ENCODE measurements at places on chromosomes 7 and 10. TPM values are rescaled to one million over a fixed set of nuclear protein-coding genes. Genes with fewer than 3 reads are reported as not detected.
A peak's percentile ranks its signal among the peaks of the same experiment; 100 is the strongest.

DNA sequence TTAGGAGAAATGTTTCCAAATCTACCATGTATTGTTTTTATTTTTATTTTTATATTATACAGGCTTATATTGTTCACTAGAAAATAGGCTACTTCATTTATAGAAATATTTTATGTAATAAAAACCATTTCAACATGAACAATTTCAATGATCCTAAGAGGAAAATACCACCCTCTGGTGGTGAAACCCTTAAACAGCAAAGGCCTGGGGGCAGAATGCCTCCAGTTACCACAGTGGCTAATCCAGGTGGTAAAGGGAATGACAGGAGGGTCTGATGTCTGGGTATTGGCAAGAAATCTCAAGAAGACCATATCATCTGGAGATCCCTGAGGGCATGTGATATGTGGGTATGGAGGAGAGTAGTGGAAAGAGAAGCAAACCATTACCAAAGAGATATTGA, 19.3 kb downstream of the MACC1 start:
- no peak for DNase-seq

GRCh38 chr10:86446987-86447386, 74.6 kb downstream of the WAPL start:
- DNase-seq, result no peak

The VAX1 gene
- total RNA-seq, result not detected

- peak; percentile 34 for DNase-seq
Measured at GRCh38 chr7:2032030-2032875, 200.5 kb downstream of the MAD1L1 start.

The LIPJ gene
- total RNA-seq, result 0.09 TPM

GRCh38 chr7:24545215-24545614, 28.0 kb upstream of the PALS2 start:
- DNase-seq, result no peak

The IL15RA gene
- 28.5 TPM for total RNA-seq

Measured in lower lobe of right lung (tissue), 2 donors.